T follicular helper cell (primary cell): ENCODE measurements at places on chromosomes 1 and 21.

- DNase-seq: no peak
Observed at GRCh38 chr1:17829579-17829978, 74.4 kb downstream of the ACTL8 start.

DNA sequence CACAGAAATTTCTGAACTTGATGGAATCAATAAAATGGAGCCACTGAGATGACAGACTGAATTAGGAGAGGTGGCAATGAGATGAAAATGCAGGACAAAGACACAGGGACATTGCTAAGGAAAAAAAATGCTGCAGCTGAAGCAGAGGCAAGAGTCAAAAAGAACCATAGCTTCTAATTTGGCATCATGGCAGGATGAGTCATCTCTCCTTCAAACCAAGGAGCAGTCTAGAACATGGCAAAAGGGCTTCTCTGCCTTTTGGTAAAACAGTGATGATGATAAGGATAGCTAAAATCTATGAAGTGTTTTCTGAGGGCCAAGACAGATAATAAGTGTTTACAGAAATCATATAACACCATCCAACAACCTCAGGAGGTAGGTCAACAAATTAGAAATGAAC lies 16.8 kb downstream of the SLC19A2 start:
- DNase-seq: no peak

- no peak for DNase-seq
Observed at GRCh38 chr1:65235867-65236805, 73.2 kb upstream of the DNAJC6 start.

DNA sequence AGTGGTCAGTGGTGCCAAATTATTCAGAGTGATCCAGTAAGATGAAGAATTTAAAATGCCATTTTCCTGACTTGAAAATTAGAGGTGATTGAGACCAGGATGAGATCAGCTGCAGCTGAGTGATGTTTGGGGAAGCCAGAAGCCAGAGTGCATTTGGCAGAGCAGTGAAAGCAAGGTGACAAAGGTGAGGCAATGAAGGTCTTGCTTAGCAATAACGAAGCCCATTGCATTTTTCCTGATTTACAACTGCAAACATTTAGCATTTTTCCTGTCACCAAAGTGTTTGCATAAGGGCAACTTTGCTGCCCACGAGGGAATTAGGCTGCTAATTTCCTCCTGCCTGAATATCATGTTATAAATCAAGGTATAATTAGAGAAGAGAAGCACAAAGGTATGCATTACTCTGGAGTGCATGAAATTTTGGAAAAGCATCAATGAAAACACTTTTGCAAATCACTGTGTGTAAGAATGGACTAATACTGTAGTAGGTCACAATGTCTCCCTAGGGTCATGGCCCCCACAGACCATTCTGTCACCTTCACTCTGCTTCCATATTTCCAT lies 188.2 kb upstream of the LYPLAL1 start:
- no peak for DNase-seq

- no peak for DNase-seq
Observed at GRCh38 chr1:215040190-215040589, 42.3 kb upstream of the KCNK2 start.

- no peak for DNase-seq
Observed at GRCh38 chr21:24428591-24429199, 1178.6 kb downstream of the MRPL39 start.

- DNase-seq: no peak
Observed at GRCh38 chr21:44564886-44565598, 6.4 kb upstream of the KRTAP10-3 start.

DNA sequence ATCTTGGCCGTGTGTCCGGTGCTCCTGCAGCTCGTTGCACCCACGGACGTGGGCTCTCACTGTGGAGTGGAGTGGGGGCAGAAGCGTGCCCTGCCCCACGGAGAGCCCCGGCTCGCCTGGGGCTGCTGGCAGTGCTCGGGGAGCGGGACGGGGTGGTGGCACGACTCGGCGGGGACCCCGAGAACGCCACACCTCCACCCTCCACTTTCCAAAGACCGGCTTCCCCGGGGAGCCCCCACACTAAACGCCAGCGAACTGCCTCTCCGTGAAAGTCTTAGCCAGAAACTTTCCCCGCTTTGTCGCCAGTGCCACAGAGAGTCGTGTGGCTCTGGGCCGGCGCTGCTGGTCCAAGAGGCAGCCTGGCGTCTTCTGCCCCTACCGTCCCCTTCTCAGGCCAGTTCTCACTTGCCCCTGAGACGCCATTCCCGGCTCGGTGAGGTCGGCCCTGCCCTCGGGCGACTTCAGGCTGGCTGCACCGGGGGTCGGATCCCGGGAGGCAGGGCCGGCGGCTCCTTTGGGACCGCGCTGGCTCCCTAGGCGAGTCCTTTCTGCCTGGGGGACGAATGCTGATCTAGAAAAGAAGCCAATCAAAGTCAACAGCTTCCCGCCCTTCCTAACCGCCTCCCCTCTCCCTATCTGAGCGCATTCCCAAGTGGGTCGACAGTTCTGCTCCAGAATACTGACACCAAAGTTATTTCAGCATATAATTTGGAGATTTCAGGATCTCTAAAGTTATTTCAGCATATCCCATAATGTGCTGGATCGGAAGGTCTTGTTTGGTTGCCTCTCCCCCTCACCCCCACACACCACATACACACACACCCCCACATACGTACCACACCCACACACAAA lies 2.6 kb upstream of the SAMD13 start:
- DNase-seq: peak; percentile 2

- DNase-seq: no peak
Observed at GRCh38 chr1:198333744-198334143, 176.9 kb downstream of the NEK7 start.

- no peak for DNase-seq
Observed at GRCh38 chr1:45012639-45013278, 705 bp downstream of the UROD start.

DNA sequence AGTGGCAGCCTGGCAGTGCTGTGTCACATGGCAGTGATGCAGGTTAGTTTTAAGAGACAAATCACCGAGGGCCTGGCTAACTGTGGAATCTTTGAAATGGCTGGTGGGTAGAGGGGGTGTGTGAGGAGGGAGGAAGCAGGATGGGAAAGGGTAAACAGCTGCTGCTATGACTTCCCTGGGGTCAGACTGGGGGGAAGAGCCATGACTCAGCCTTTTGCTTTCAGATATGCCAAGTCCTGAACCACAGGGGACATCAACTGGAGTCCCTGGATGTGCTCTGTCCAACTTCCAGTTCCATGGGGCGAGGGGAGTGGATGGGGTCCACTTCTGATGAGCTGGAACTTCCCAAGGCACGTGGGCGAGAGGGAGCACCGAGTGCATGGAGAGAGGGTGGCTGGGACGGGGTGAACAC lies 121.1 kb upstream of the ADAR start:
- DNase-seq: no peak

DNA sequence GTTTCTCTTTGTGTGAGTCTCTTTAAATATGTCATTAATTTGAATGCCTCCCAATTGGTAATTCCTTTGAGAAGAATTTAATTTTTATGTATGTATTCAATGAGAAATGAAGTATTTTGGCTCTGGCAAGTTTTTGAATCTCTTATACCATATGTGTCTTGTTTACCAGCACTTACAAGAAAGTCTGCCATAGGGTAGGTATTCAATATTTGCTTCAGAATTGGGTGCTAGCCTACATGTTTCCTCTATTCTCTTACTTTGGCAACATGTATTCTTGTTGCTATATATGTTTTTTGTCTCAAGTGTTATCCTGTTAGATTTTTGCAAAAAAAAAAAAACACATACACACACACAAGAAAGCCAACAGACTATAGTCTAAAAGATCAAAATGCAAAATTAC lies 350.5 kb upstream of the PRMT6 start:
- no peak for DNase-seq

- no peak for DNase-seq
Observed at GRCh38 chr1:175129182-175129581, 61.5 kb downstream of the TNN start.

DNA sequence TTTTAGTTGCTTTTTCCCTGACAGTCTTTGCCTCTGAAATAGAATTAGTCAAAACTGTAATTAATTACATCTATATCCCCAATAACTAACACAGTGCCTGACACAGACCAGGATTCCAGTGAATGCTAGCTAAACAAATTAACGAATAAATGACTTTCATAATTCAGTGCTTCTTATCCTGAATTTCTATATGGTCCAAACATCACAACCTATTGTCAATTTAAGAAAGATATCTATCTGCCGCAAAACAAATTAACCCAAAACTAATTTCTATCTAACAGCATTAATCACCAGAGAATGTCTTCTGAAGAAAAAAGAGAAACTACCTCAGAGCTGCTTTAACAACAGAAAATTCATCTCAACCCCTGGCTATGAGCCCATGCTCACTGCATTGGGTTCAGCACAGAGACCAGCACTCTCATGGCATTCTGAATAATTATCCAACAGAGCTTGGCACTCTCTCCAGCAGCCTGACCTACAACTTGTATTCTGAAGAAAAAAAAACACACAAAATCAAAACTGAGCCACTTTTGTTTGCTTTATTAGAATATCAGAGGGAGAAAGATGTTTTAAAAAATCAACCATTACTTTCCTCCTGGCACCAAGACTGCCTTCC lies 547.3 kb upstream of the BEND5 start:
- no peak for DNase-seq

- DNase-seq: no peak
Observed at GRCh38 chr1:22676916-22677583, 24.0 kb downstream of the C1QB start.

- DNase-seq: no peak
Observed at GRCh38 chr1:21518774-21519455, 9.7 kb downstream of the ALPL start.

GRCh38 chr1:117167402-117167801 lies 43.3 kb downstream of the VTCN1 start:
- DNase-seq: no peak

- DNase-seq: no peak
Observed at GRCh38 chr1:219954736-219955421, 26.5 kb upstream of the SLC30A10 start.

GRCh38 chr1:235291599-235292091 lies 36.3 kb downstream of the ARID4B start:
- DNase-seq: no peak

DNA sequence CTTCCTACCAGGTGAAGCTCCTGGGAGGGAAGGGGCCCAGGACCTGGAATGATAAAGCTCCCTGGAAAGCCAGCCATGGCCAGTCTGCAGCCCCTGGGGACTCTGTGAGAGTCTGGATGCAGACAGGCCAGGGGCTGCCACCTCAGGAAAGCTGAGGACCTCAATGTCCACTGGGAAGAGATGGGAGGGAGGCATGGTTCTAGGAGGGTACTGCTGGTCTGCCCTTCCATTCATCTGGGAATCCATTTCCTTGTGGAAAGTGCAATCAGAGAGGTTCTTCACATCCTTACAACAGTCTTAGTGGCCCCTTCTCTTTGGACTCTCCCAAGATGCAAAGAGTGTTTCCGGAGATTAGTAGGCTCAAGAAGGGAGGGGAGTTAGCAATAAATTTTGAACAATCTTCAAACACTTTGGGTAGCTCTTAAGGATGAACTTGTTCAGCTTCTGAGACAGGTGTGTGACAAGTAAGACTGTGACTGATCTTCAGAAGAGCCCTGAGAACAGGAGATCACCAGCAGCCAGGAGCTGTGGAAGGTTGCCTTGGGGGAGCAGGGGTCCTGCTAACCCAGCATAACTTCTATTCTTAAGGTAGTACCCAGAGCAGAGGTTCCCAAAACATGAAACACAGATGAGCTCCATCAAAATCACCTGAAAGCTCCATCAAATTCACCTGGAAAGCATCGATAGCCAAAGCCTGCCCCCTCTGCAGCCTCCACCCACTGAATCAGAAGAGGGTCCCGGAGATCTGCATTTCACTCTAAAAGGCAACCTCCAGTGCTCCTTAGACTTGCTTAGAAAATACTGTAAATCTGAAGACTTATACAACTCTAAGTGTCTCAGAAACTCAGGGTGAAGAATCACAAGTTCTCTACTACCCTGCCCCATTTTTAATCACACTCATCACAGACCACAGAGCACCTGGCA lies 616 bp upstream of the LAX1 start:
- no peak for DNase-seq

DNA sequence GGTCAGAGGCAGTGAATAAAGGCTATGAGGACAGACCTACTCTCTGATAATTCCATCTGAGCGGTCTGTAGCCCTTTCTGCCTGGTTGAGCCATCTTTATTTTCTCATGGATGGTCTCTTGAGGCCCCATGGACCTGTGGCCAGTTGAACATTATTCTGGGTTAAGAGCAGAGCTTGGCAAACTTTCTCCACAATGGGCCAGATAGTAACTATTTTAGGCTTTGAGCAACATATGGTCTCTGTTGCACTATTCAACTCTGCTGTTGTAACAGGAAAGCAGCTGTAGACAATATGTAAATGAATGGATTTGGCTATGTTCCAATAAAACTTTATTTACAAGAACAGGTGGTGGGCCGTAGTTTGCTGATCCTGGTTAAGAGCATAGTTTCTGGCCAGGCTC lies 62.7 kb downstream of the KAZN start:
- DNase-seq: no peak

- DNase-seq: no peak
Observed at GRCh38 chr1:241390526-241390925, 33.5 kb upstream of the RGS7 start.

DNA sequence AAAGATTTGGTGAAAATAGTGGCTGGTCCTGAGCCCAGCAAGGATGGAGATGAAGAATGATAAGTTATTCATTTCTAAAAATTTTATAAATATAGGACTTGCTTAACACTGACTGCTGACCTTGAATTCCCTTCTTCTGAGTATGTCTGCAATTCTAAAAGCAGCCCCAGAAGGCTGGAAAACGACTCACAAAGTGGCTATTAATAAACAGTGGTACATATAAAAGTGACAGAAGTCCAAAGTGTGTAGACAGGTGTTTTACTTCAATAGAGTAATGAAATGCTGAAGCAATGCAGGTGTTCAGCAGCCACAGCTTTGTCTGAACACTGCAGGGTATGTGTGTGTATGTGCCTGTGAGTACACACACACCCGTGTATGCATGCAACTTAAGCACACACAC lies 219.0 kb upstream of the NRIP1 start:
- no peak for DNase-seq

DNA sequence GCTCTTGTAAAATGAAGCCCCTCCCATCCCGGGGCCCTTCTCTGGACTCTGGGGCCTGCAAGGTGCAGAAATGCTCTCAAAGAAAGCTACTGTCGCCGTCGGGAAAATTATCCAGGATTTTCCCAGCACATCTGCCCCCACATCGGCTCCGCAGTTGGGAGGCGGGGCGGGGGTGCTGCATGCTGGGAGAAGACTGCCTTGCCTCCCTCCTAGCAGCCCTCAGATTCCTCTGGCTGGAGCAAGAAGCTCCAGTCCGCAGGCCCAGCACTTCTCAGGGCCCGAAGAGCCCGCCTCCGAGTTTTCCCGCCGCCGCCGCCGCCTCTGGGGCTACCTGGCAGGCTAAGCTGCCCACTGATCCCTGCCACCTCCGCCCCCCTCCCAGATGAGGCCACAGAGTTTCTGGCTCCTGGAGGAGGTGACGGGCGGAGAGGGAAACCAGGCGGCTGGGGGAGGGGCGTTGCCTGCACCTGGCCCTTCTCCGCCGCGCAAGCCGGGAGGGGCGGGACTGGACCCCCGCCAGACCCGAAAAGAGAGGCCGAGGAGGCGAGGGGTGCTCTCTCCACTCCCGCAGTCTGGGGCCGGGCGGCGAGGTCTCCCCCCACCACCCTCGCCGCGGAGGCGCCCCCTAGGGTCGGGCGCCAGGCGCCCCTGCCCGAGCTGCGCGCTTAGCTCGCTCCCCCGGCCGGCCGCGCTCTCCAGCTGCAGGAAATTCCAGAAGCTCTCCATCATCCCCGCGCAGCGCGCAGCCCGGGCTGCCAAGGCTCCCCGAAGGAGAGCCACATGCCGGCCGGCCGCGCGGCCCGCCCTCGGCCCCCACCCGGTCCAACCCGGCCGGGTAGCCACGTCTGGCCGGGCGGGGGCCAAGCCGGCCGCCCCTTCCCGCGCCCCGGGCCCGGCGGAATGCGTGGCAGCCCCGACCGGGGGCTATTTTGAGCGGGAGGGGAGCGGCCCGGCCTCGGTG lies 28.8 kb downstream of the AHDC1 start:
- no peak for DNase-seq
